Testis (tissue), 5 donors: ENCODE measurements at places on chromosomes 16 and 17. TPM values are rescaled to one million over a fixed set of nuclear protein-coding genes. Genes with fewer than 3 reads are reported as not detected.
A peak's percentile ranks its signal among the peaks of the same experiment; 100 is the strongest.

- DNase-seq, result peak; percentile 18
These were observed at the start of gene DERL2 for GRCh38 chr17:5485270-5486205. Gene DERL2, minus strand, starts transcription at chr17:5486178. Its CDS starts 17 bp downstream, at chr17:5486161.

DNA sequence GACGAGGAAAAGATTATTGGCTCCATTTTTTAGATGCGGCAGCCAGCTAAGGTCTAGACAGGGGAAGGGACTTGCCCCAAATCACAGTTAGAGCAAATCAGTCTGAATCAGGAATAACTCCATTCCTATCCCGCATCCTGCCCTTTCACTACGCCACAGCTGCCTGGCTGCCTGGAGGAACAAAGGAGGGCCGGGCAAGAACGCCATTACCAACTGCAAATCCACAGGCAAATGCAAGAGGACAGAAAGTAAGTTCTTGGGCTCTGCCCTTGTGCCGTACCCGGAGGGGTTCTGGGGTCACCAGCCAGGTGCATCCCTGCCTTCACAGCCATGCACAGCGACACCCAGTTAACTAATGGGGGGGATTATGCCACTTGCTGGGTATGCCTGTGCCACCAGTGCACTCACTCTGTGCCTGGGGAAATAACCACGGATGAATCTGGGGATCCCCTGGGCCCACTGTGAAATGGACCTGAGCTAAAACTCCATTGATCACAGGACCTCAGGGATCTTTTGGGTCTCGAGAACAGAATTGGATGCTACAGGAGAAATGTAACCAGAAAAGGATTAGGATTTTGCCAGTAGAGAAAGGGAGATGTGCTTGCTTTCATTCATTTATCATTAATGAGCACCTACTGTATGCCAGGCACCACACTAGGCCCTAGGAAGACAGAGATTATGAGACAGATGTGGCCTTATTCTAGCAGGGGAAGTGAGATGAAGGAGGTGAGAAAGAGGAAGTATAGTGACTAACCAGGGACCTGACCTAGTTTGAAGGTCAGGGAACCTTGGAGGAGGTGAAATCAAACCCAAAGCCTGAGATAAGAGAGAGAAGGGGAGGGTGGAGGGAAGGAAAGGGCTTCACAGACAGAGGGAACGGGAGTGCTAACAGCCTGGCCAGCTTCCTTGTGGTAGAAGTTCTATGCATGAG, 17.7 kb downstream of the BCL7C start:
- DNase-seq, result no peak

GRCh38 chr17:1031711-1032110, 34.8 kb downstream of the TIMM22 start:
- DNase-seq, result peak; percentile 57

GRCh38 chr17:2828397-2829038, 32.3 kb downstream of the RAP1GAP2 start:
- DNase-seq, result peak; percentile 73

- DNase-seq, result peak; percentile 95
These were observed 1.8 kb upstream of the SOST start for GRCh38 chr17:43760254-43760852.

DNA sequence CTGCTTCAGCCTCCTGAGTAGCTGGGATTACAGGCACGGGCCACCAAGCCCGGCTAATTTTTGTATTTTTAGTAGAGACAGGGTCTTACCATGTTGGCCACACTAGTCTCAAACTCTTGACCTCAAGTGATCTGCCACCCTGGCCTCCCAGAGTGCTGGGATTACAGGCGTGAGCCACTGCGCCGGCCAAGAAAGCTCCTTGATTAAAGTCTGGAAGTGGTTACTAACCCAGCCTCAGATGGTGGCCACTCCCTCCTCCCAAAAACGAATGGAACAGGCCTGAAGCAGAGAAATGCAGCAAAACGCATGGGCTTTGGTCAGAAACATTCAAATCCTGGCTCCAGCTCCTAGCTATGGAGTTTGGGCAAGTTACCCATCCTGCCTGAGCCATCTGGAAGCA, 11.3 kb downstream of the FKBP10 start:
- DNase-seq, result no peak

DNA sequence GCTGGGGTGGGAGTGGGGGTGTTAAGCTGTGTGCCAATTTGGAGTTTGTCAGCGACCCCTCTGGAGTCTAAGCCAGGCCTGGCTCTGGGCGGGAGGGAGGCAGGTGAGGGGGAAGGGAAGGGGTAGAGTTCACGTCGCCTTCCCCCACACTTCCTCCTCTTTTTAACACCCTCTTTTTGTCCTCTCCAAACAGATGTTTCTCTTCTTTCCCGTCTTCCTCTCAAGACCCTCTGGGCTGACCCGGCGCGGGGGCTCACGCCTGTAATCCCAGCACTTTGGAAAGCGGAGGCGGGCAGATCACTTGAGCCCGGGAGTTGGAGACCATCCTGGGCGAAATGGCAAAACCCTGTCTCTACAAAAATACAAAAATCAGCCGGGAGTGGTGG, 3.3 kb downstream of the HOXB1 start:
- no peak for DNase-seq

DNA sequence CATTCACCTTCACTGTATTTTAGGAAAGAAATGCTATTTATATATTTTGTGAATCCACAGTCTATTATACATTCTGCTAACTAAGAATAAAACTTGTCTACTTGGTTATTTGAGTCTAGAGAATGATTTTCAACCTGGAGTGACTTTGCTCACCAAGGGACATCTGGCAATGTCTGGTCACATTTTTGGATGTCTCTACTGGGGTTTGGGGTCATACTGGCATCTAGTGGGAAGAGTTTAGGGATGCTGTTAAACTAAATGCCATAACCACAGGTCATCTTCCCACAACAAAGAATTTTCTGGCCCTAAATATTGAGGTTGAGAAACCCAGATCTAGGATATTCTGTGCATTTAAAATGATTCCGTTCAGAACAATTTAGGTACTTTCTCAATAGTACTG, 26.0 kb downstream of the KCNJ16 start:
- DNase-seq, result no peak

DNA sequence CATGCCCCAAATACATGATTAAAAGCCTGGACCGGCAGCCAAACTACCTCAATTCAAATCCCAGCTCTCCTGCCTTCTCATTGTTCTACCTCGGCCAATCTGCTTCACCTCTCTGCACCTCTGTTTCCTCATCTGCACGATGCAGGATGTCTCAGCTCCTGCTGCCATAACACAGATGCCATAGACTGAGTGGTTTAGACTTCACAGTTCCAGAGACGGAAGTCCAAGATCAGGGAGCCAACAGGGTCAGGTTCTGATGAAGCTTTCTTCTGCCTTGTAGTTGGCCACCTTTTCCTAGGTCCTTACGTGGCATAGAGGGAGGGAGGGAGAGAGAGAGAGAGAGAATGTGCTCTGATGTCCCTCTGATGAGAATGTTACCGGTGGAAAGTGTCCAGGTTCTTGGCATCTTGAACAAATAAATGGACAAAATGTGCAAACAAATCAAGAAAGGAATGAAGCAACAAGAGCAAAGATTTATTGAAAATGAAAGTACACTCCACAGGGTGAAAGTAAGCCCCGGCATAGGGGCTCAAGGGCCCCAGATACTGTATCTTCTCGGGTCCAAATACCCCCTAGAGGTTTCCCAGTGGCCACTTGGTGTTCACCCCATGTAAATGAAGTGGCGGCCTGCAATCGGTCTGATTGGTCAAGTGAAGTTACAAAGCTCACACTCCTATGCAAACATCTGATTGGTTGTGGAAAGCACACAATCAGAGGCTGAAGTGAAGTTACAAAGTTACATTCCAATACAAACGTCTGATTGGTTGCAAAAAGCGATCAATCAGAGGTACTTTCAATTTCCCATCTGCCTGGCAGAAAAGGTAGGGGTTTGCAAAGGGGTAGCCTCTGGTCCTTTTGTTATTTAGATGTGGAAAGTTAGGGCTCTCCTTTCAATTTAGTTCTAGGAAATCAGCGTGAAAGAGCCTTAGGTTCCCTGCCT, 43.3 kb upstream of the ZCCHC14 start:
- no peak for DNase-seq

- DNase-seq, result no peak
These were observed 4.4 kb upstream of the IRX5 start for GRCh38 chr16:54926166-54926838.

GRCh38 chr17:30093463-30094147, 23.0 kb upstream of the NSRP1 start:
- peak; percentile 73 for DNase-seq

GRCh38 chr16:84562174-84562815, 55.6 kb downstream of the COTL1 start:
- DNase-seq, result no peak

DNA sequence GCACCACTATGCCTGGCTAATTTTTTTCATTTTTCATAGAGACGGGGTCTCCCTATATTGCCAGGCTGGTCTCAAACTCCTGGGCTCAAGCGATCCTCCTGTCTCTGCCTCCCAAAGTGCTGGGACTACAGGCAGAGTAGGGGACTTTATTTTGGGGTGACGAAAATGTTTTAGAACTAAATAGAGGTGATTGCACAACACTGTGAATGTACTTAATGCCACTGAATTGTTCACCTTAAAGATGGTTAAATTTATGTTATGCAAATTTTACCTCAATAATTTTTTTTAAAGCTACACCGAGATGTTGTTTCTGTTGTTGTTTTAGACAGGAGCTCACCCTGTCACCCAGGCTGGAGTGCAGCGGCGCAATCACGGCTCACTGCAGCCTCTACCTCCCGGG, 111.9 kb upstream of the SEC14L1 start:
- DNase-seq, result no peak

- no peak for DNase-seq
These were observed 2111.5 kb downstream of the TP53TG3F start for GRCh38 chr16:35570946-35571345.

- no peak for DNase-seq
These were observed 1.0 kb downstream of the KAT8 start for GRCh38 chr16:31118223-31119155.

DNA sequence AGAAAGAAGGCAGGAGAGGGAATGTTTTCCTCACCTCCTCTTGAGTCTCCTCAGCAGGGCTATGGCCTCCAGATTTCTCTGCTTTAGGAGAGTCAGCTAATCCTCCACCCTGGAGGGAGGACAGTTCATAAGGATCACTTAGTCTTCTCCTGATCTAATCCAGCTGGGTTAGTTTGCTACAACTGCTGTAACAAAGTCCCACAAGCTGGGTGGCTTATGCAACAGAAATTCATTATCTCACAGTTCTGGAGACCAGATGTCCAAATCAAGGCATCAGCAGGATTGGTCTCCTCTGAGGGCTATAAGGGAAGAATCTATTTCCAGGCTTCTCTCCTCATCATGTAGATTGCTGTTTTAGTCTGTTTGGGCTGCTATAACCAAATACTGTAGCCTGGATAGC, 40.6 kb upstream of the XYLT1 start:
- no peak for DNase-seq

GRCh38 chr17:65265276-65265675, 128.1 kb downstream of the RGS9 start:
- DNase-seq, result no peak

GRCh38 chr16:81626181-81626674, 152.9 kb upstream of the PLCG2 start:
- DNase-seq, result no peak

GRCh38 chr16:72896485-72897118, 151.3 kb downstream of the ZFHX3 start:
- no peak for DNase-seq

GRCh38 chr17:28216528-28216927, 102.5 kb upstream of the TMEM97 start:
- DNase-seq, result no peak

DNA sequence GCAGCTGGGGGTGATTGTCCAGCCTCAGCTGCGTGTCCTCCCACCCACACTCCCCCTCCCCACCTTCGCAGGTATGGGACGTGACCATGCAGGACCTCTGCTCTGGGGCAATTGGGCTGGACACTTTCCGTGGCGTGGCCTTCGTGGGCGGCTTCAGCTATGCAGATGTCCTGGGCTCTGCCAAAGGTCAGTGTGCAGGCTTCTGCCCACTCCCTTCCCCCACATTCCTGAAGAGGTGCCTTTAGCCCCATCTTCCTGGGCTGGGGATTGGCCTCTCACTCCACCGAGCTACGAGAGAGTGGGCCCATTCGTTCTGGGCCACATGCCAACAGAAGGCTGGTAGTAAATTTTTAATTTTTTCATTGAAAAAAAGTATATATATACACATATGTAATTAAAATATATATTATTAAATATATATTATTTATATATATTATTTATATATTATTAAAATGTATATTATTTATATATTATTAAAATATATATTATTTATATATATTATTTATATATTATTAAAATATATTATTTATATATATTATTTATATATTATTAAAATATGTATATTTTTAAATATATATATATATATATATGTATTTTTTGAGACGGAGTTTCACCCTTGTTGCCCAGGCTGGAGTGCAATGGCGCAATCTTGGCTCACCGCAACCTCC, 18.5 kb downstream of the PFAS start:
- DNase-seq, result no peak

- DNase-seq, result no peak
These were observed 49.2 kb upstream of the HS3ST2 start for GRCh38 chr16:22764662-22765327.

GRCh38 chr17:17447264-17447663, 29.5 kb upstream of the MED9 start:
- DNase-seq, result no peak

GRCh38 chr17:72100470-72100869, 20.4 kb upstream of the SOX9 start:
- DNase-seq, result no peak

DNA sequence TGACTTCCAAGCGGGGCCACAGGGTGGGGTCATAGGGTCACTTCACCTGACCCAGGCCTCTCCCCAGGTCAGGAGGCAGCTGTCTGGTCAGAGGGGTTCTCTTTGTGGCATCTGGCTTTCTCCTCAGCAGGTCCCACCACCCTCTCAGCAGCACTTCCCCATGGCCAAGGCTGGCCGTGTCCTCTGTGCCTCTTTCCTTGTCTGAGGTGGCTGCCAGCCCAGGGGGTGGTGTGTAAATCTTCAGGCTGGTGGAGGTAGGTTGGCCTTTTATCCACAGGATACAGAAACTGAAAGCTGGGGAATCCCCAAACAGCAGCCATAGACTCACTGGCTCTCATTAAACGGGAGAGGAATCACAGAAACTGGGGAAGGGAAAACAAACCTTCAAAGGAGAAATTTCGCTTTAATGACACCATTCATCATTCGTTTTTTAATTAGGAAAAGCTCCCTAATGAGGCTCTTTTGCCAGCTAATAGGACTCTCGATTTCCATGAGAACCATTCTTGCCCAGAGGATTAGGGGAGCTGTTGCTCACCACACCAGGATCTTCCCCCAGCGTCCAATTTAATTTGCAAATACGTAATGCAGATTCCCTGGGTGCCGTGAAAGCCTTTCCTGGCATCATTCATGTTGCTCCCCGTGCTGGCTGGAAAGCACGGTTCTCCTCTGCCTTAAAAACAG, 18.0 kb downstream of the C17orf75 start:
- no peak for DNase-seq

Gene CIBAR2
- total RNA-seq, result 0.24 TPM

Gene RAP1GAP2
- 15.1 TPM for total RNA-seq

Gene CSH2
- total RNA-seq, result 0.47 TPM

Gene RRAD
- 12.4 TPM for total RNA-seq

Gene TEX14
- total RNA-seq, result 27.7 TPM

Gene MPO
- 1.1 TPM for total RNA-seq

Gene CORO1A
- total RNA-seq, result 9.6 TPM

Gene BRIP1
- total RNA-seq, result 7.5 TPM

Gene DDX28
- 19.9 TPM for total RNA-seq

Gene CLEC19A
- total RNA-seq, result not detected

Gene NHLRC4
- total RNA-seq, result 4.5 TPM

Gene MMP2
- 111 TPM for total RNA-seq

Gene MT1G
- 2.1 TPM for total RNA-seq
